Placental pericyte (primary cell): ENCODE measurements at places on chromosomes 12 and 14. TPM values are rescaled to one million over a fixed set of nuclear protein-coding genes. Genes with fewer than 3 reads are reported as not detected.

The SVOP gene
- not detected in 2 replicates for total RNA-seq

The CLEC4A gene
- total RNA-seq, result 0.22 and 0.29 TPM in 2 replicates

The B4GALNT1 gene
- total RNA-seq, result 2.8 and 5.3 TPM in 2 replicates

The GSC gene
- not detected in 2 replicates for total RNA-seq

The OR4E2 gene
- not detected in 2 replicates for total RNA-seq

The SLC7A8 gene
- 1.1 TPM in 2 replicates for total RNA-seq

The ASCL1 gene
- total RNA-seq, result not detected in 2 replicates

The GZMB gene
- total RNA-seq, result not detected in 2 replicates

The OR11G2 gene
- not detected in 2 replicates for total RNA-seq

The MGP gene
- total RNA-seq, result 1.0 and 3.7 TPM in 2 replicates

The SYNDIG1L gene
- not detected in 2 replicates for total RNA-seq

The TAS2R8 gene
- total RNA-seq, result 0.43 TPM in 1 of 2 replicates, not detected in the other

The ACTR10 gene
- total RNA-seq, result 40.3 and 48.2 TPM in 2 replicates

The ACTN1 gene
- total RNA-seq, result 621 and 852 TPM in 2 replicates

The NUP107 gene
- 25.4 and 75.3 TPM in 2 replicates for total RNA-seq

The STAT6 gene
- total RNA-seq, result 79.9 and 83.4 TPM in 2 replicates

The SLC2A14 gene
- not detected in 2 replicates for total RNA-seq

The CFL2 gene
- 82.7 and 118 TPM in 2 replicates for total RNA-seq

The PIK3C2G gene
- total RNA-seq, result not detected in 2 replicates

The TFCP2 gene
- 9.6 and 9.8 TPM in 2 replicates for total RNA-seq

The DDN gene
- 0.14 TPM in 1 of 2 replicates, not detected in the other for total RNA-seq

The CLEC9A gene
- not detected in 2 replicates for total RNA-seq

The B3GNT4 gene
- 0.14 and 0.22 TPM in 2 replicates for total RNA-seq

The SLC6A12 gene
- total RNA-seq, result under 0.01 TPM in 2 replicates

The NR1H4 gene
- not detected in 2 replicates for total RNA-seq

The KRT73 gene
- not detected in 2 replicates for total RNA-seq

The HOMEZ gene
- total RNA-seq, result 4.4 and 13.8 TPM in 2 replicates

The PA2G4 gene
- 136 and 194 TPM in 2 replicates for total RNA-seq

The FGF6 gene
- not detected in 2 replicates for total RNA-seq

The PCBP2 gene
- 257 and 391 TPM in 2 replicates for total RNA-seq

The IGF1 gene
- 0.14 and 0.22 TPM in 2 replicates for total RNA-seq

The PPP1R36 gene
- total RNA-seq, result 0.43 and 1.1 TPM in 2 replicates

The TMEM132D gene
- not detected in 2 replicates for total RNA-seq

The PSME2 gene
- 71.8 and 89.9 TPM in 2 replicates for total RNA-seq

The MYBPC1 gene
- total RNA-seq, result not detected in 2 replicates

The CCDC196 gene
- not detected in 2 replicates for total RNA-seq

The DIO2 gene
- total RNA-seq, result 0.22 and 29.6 TPM in 2 replicates
